CD4-positive, alpha-beta T cell treated with Interleukin-17A for 4 hours (primary cell): ENCODE measurements at places on chromosomes 11 and 22.

DNA sequence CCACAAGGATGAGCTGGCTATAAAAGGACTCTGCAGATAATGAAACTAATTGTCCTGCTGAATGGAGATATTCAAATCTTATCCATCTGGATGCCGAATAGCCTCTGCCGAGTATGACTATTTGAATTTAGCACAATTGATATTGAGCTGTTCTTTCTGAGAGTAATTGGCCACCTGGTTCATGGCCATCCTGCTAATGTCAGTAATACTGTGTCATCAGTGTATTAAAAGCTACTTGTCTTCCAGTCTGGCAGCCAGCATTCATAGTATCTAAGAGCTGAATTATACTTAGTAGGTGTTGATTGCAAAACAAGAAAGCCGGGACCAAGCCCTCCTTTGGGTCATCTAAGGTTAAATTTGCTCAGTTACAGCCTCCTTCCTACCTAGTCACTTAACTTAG, 310.7 kb upstream of the NCAM1 start:
- DNase-seq = no peak

DNA sequence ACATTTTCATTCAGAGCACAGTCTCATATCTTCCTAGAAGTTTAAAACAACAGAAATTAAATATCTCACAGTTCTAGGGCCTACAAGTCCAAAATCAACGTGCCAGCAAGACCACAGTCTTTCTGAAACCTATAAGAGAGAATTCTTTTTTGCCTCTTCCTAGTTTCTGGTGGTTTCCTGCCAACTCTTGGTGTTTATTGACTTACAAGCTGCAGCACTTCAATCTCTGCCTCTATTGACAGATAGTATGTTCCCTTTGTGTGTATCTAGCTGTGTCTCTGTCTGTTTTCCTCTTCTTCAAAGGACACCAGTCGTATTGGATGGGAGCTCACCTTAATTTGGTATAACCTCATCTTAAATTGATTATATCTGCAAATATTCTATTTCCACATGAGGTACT, 347.5 kb downstream of the DCDC1 start:
- DNase-seq = no peak

DNA sequence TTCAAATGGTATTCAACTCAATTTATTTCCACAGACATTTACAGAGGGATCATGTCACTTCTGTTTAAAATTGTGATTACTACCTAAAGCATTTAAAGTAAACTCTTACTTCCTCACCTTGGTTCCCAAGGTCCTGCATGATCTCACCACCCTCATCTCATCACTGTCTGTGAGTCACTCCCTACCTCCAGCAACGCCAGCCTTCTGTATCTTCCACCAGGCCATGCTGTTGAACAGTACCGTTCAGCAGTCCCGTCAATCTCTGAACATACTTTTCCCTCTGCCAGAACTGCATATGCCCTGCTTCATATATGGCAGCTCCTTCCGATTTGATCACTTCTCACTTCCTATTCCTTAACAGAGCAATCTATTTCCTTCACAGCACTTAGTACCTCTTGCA, 2.0 kb downstream of the FBXO3 start:
- peak; percentile 26 for DNase-seq

- no peak for DNase-seq
These were observed 23.8 kb downstream of the LMO2 start for GRCh38 chr11:33867996-33868646.

- no peak for DNase-seq
These were observed 102.9 kb upstream of the FGF3 start for GRCh38 chr11:69922015-69922595.

- no peak for DNase-seq
These were observed 34.8 kb downstream of the TSPAN18 start for GRCh38 chr11:44761551-44761961.

DNA sequence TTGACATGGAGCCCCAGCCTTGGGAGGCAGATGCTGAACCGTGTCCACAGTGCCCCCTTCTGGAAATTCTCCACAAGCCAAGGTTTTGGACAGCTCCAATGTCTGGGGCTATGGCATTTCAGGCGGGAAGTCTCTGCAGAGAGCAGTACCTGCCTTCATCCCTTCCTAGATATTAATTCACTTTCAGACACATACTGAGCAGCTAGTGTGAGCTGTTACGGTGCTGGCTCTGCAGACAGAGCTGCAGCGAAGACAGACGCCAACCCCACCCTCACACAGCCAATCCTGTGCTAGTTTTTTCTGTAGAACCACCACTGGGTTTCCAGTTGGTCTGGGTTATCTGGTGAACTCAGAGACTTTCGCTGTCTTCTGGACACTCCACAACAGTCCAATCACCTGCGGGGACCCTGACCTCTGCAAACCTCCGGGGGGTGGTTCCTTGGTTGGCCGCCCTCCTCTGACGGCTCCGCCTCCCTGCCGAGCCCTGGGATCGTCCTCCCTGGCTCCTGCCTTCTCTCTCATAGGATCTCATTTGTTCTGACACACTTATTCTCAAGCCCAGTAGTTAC, 9.1 kb downstream of the LMF2 start:
- peak; percentile 84 for DNase-seq
